ENCODE measurements at places on chromosomes 7 and 10.
A peak's percentile ranks its signal among the peaks of the same experiment; 100 is the strongest.

- DNase-seq: no peak
These were observed 54.6 kb downstream of the AFAP1L2 start for GRCh38 chr10:114349522-114350215.

DNA sequence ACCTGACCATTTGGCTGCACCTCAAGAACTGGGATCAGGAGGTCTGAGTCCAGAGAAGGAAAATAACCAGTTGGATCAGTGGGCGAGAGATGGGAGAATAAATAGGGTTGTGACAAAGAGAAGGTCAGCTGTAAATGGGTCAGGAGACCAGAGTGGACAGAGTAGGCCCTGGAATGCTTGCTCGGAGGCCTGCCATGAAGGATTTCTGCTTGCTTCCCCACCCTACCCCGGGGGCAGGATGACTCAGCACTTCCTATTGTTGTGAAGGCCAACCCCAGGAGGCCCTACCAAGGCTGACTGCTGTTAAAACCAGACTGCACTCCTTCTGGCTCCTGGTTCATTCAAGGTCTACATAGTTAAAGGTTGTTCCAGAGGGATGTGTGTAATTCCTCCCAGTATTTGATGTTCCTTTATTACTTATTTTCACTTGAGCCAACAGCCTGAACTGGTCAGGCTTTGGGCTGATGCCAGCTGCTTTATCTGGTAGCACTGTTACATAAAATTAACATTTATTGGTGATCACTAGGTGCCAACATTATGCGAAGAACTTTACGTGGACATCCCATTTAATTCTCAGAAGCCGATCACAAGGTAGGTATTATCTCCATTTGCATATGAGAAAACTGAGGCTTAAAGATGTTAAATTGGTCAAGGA is 27.3 kb upstream of the IFRD1 start:
- peak; percentile 65 for DNase-seq

DNA sequence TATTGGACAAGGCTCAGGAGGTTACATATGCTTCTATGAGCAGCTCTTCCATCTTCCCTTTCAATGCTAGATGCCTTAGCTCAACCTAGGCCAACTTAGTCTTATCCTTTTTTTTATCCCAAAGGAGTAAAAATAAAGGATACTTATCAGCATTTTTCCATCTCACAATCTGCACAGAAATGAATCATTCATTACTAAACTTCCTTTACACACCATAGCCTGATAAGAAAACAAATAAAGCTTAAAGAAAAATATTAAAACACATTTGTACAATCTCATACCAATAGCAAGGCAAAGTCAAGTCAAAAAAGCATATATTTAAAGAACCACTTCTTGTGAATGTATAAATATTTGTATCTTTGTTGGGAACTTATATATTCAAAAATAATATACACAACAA is 407.4 kb downstream of the GRM8 start:
- DNase-seq: no peak

DNA sequence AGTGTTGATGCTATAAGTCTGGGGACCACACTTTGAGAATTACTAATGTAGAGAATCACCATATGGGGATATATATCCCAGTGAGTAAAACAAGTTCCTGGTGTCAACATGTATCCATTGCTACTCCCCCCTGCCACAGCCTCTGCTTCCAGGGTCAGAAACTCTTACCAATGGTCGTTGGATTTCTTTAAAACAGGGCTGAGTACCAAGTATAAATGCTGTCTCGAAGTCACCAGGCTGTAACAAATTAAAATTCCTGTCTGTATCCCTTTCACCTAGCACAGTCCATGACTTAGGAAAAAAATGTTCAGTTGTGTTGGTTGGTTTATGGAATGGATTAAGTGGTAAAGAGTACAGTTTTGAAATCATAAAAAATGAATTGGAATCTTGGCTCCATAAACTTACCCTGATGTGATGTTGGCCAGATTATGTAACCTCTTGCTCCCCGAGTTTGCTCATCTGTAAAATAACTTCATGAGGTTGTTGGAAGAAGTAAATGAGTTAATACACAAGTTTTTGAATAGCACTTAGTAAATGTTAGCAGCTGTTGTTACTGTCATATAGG is 364.0 kb upstream of the LRGUK start:
- DNase-seq: no peak

DNA sequence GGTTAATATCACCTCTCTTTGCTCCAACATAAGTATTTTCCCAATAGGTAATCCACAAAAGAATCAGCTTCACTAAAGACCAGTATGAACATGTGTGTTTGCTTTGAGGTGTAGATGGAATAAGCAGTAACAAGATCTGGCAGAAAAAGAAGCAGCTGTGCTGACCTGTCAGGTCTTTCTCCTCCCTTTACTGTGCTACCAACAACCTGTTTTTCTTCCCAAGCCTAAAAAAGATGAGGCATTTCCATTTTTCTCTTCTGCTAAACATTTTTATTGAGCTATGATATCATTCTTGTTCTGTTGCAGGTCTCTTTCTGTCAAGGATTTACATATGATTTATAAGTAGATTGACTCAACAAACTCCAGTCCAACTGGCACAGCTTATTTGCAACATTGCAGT is 315.2 kb upstream of the GLI3 start:
- no peak for DNase-seq

DNA sequence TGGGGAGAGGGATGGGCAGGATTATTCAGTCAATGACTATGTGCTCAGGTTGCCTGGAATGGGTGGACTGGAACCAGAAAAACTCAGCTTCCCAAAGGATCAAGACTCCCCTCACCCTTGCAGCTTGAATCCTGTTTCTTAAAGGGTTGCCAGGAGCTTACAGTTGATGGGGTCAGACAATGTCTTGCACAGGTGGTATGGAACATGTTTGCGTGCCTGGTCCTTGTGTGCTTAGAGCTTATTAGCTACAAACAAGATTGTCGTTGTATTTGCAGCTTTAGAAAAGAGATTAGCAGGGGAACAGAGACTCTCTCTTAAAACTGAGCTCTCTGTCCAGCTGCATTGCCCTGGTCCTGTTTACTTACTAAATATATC is 56.9 kb downstream of the PRR15 start:
- DNase-seq: no peak

DNA sequence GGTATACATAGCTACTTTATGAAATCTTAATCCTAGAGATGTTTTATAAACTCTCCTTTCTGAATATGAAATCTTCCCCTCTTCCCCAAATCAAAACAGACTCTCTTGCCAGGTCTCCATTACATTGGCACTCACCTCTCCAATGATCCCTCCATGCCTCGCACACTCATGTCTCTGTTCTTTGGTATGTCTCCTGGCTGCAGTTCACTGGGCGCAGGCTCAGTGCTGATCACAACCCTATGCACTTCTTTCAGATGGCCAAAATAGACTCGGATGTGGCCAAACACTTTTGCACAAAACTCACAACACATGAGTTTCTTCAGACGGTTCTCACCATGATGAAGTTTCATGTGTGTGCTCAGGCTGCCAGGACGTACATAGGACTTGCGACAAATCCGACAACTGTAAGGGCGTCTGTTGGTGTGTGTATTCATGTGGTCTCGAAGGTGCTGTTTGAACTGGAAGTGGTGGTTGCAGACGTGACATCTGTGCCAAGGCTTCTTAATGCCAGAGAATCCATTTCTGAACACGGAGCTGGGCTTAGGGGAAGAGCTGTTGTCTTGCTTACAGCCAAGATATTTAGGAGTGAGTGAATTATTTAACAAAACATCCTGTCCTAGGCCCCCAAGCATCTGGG is 183.2 kb downstream of the ZNF438 start:
- DNase-seq: no peak

DNA sequence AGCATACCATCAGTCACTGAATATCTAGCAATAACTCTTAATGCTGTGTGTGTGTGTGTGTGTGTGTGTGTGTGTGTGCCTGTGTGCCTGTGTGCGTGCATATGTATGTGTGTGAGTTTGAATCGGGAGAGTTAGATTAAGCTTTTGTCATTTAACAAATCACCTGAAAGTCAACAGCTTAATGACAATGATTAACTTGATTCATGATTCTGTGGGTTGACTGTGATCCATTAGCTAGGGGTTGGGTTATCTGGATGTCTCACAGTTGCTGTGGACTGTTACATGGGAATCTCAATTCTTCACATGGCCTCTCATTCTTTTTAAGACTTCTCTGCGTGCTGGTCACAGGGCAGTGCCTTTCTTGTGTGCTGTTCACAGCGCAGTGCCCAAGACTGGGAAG is 639.0 kb upstream of the SORCS1 start:
- no peak for DNase-seq

GRCh38 chr7:129423700-129424410 is 10.4 kb upstream of the STRIP2 start:
- no peak for DNase-seq

- no peak for DNase-seq
These were observed 5.4 kb downstream of the PON2 start for GRCh38 chr7:95429241-95429990.

DNA sequence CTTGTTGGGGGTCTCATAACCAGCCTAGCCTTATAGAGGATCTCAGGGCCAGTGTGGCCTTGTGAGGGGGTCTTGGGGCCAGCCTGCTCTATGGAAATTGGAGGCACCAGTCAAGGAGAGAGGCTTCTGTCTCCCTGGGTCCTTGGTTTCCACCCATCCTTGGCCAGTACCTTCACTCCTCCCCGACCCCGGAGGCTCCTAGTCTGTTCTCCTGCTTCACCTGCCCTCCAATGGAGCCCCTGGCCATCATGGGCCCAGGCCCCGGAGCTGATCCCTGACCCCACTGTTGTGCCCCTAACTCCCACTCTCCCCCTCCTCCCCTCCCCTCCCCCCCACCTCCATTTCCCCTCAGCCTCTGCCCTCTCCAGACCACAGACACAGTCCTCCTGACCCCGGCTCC is 29.7 kb downstream of the RASGEF1A start:
- no peak for DNase-seq

DNA sequence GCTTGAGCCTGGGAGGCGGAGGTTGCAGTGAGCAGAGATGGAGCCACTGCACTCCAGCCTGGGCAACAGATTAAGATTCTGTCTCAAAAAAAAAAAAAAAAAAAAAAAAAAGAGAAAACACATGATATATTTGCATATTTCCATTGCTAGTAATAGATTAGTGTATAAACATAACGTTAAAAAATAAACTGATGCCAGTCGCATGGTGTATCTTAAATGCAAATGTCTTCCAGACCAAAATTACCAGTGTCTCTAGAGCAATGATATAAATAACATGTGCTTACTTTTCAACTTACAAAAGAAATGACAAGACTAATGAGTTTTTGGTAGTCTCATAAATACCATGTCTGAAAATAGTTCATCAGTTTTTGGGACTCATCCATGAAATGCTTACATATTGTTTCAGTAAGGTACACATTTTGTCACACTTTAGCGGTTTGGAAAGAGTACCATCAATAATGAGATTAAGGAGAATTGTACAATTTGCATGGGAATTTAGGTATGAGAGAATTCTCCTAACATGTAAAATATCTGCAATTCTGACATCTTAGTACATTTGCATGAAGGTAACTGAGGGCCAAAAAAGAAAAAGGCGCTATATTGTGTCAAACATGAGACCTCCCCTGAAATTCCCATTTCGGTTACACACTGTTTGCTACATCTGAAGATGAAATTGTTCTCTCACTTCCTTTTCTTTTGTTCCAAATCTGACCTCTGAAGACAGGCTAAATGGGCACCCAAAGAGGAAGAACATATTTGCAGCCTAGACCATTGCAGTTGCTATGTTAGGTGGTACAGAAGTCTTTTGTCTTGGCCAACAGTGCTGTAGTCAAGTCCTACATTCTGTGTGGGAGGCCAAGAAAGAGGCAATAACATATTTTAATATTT is 51.5 kb upstream of the PIP4K2A start:
- no peak for DNase-seq

- no peak for DNase-seq
These were observed 31.5 kb downstream of the MBL2 start for GRCh38 chr10:52740913-52741675.

DNA sequence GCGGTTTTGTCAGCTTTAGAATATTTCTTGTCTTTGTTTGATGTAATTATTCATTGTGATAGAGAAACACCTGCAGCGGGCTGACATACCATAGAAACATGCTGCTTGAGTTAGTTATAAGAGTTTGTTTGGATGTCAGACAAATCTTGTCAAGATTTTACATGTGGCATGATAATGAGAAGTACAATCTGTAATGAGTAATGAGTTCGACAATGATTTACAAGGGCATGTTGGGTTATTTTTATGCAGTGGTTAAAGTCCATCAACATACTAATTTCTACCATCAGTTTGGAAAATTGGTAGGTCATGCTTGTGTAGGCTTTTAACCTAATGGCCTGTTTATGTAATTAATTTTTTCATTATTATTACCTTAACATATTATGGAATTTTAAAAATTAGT is 31.3 kb downstream of the FZD1 start:
- DNase-seq: no peak

DNA sequence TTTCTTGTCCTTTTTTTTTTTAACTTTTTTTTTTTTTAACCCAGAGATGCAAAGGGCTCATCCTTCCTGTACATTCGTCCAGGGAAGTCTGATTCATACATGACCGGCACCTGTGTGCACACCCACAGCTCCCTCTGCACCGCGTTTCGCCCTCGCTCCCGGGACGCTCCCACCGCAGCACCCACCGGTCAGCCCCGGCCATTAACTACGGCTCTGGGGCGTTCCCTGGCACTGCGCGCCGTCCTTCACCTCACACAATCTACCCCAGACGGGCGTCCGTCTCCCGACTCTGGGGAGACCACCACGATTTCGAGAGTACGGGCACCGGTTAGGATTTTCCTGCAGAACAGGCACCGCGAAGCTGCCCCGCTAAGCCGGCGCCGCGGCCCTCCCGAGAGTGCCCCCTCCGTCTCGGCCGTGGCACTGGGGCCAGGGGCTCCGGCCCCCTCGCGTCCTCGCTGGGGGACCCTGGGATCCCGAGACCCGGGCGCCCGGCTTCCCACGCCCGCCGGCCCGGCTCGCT is 452 bp downstream of the ATE1 start:
- no peak for DNase-seq

- no peak for DNase-seq
These were observed 54.4 kb downstream of the UNCX start for GRCh38 chr7:1286946-1287645.

DNA sequence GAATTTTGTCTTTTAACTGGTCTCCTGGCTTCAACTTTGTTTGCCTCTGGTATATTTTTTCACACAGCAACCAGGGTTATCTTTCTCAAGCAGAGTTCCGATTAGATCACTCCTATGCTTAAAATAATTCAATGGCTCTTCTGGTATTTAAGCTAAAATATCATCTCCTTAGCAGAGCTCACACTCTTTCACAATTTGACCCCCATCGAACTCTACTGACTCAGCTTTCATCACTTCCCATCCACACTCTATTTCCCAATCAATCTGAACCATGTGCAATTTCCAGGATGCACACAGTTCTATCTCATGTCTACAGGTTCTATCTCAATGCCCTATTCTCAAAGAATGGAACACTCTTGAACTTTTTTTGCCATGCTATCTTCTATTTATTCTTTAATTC is 809.5 kb downstream of the GRID1 start:
- no peak for DNase-seq

DNA sequence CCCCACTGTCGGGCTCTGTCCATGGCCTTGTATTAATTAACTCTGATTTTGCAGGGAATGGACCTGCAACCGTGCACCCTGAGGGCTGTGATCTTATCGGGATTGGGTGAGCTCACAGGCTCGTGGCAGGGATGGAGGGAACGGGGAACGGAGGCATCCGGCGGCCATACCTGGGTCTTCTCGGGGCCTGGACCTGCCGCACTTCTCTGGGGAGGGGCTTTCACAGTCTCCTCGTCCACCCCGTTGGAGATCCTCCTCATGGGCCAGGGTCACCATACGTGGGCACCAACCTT is 57.5 kb upstream of the SHH start:
- no peak for DNase-seq

Data from non-pigmented ciliary epithelial cell (primary cell).